ENCODE measurements at places on chromosomes 2 and 18.

DNA sequence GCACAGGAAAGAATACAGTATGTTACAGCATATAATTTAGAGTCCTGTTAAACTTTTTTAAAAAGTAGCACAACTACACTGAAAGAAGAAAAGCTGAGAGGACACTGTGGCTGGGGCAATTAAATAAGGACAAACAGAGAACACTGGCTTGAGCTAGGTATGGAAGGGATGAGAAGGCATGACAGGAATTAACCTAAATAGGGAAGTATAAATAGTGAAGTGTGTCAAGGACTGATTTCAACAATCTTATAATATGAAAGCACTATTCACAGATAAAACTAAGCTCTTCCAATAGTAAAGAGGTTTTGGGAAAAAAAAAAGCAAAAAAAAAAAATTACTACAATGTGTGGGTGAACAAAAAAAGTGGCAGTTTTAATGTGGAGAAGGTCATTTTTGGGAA is 45.5 kb downstream of the PPP3R1 start:
- no peak for DNase-seq

- no peak for DNase-seq
Observed at GRCh38 chr2:232325324-232326273, 53.0 kb upstream of the ALPP start.

DNA sequence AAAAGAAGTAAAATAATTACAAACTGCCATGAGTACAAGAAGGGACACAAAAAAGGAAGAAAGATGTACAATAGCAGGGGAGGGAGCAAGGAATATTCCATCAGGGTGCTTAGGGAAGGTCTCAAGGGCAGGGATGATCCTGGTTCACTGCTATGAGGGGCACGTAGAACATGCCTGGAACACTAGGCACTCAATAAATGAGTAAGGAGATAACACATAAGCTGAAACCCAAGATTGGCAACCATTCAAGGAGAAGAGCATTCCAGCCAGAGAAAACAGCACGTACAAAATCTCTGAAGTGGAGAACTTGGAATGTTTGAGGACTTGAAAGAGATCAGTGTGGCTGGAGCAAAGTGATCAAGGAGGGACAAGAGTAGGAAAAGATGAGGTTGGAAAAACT is 103.2 kb downstream of the FAM161A start:
- no peak for DNase-seq

DNA sequence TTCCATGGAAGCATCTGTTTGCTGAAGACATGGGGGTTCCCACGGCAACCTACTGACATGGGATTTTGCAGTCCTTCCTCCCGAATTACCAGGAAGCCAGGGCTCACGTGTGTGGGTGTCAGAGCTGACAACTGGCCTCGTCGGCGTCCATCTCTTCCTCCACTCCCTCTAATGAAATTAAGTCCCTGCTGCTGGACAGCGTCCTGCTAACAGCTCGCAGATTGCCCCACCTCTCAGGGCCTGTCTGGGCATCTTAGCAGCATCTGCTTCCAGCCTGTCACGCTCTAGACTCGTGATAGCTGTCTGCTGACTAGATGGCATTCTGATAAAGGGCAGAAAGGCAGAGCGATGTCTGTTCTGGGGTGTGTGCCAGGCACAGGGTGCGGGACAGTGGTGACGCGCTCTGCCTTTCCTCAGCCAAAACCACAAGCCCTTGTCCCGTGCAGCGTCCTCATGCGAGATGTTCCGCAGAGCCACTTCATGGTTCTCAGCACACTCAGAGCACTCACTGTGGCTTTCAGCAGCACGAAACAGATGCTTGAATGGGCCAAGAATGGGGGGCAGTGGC is 161.1 kb downstream of the ARL4C start:
- DNase-seq, result no peak

GRCh38 chr2:65781756-65782155 is 349.4 kb upstream of the SPRED2 start:
- no peak for DNase-seq

GRCh38 chr18:31116853-31117595 is 14.8 kb upstream of the DSC2 start:
- no peak for DNase-seq

GRCh38 chr2:216545359-216545758 is 46.7 kb downstream of the RPL37A start:
- DNase-seq, result no peak

GRCh38 chr2:235314371-235314930 is 179.4 kb upstream of the AGAP1 start:
- no peak for DNase-seq

- no peak for DNase-seq
Observed at GRCh38 chr18:62152844-62153243, 34.0 kb downstream of the PIGN start.

DNA sequence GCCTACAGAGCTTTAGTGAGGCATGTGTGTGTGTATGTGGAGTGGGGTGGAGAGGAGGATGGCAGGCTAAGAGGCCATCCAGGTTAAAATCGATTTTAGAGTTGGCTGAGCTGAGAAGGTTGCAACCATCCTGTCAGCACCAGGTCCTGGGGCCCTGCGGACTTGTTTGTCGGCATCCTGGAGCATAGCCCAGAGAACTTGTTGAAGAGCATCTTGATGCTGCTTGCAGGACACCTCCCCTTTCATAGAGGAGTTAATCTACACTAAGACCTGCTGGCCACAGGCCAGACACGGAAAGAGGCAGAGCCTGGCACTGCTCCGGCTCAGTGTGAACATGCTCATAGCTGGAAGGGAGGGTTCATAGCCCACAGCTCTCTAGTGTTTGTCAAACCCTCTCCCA is 72.1 kb upstream of the RGPD5 start:
- no peak for DNase-seq

DNA sequence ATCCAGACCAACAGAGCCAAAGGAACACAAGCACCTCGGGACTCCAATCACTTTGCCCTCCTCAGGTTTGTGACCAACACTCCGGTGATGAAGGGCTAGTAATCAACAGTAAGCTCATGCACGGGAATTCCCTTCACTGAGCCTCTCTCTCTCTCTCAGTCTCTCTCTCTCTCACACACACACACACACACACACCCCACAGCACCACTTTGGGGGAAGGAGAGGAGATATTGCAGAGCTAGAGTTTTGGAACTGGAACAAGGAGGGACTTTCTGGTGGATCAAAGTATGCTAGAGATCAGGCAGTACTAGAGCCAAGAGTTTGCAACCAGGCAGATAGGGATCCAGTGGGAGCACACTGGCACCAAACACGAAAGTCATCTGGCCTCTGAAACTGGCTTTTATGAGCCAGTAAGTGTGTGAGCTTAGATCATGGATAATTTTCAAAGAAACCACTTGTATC is 98.7 kb downstream of the ANKRD44 start:
- DNase-seq, result no peak

- DNase-seq, result no peak
Observed at GRCh38 chr18:31901063-31901462, 41.9 kb downstream of the TRAPPC8 start.

GRCh38 chr18:41226186-41226585 is 728.8 kb upstream of the PIK3C3 start:
- DNase-seq, result no peak

- DNase-seq, result no peak
Observed at GRCh38 chr2:13676269-13676668, 956.2 kb upstream of the LRATD1 start.

Data from NCI-H1436 (cell line).